HT1080 (cell line): ENCODE measurements at places on chromosomes 1 and 21. TPM values are rescaled to one million over a fixed set of nuclear protein-coding genes. Genes with fewer than 3 reads are reported as not detected.
A peak's percentile ranks its signal among the peaks of the same experiment; 100 is the strongest.

GRCh38 chr1:11985851-11986250 lies 5.6 kb downstream of the MFN2 start:
- no peak for DNase-seq

DNA sequence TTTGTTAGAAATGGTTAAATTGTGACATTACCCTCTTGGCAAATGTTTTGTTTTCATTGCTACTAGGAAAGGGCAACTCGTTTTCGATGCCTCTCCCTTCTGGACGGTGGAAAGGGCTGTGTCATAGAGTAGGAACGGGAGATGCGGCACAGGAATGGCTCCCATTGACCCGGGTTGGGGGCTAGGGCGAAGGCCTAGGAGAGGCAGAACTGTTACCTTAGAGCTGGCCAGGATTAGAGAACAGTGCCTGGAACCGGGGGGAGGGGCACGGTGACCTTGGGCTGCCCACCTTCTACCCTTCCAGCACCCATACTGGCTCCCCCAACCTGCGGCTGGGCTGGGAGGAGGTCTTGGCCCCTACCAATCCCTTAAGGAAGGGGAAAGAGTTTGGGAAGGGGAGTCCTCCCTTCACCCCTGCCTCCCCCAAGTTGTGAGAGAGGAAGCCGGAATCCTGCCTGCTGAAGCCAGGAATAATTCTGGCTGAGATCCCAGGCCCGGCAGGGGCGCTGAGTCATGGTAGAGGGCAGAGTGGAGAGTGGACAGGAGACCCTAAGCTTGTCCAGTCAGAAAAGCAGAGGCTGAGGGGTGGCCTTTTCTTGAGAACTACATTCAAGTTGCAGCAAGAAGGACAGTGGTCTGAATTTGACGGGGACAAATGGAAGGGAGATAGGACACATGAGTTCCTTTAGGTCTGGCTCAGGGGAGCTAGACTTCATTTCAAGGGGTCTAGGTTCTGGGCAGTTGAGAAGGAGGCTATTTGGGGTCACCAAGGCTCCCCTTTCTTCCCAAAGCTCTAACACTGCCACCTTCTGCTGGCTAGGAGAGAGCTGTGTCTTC lies 8.2 kb downstream of the LMNA start:
- DNase-seq = peak; percentile 91

GRCh38 chr1:46036894-46037839 lies 95.3 kb downstream of the PIK3R3 start:
- peak; percentile 80 for DNase-seq

DNA sequence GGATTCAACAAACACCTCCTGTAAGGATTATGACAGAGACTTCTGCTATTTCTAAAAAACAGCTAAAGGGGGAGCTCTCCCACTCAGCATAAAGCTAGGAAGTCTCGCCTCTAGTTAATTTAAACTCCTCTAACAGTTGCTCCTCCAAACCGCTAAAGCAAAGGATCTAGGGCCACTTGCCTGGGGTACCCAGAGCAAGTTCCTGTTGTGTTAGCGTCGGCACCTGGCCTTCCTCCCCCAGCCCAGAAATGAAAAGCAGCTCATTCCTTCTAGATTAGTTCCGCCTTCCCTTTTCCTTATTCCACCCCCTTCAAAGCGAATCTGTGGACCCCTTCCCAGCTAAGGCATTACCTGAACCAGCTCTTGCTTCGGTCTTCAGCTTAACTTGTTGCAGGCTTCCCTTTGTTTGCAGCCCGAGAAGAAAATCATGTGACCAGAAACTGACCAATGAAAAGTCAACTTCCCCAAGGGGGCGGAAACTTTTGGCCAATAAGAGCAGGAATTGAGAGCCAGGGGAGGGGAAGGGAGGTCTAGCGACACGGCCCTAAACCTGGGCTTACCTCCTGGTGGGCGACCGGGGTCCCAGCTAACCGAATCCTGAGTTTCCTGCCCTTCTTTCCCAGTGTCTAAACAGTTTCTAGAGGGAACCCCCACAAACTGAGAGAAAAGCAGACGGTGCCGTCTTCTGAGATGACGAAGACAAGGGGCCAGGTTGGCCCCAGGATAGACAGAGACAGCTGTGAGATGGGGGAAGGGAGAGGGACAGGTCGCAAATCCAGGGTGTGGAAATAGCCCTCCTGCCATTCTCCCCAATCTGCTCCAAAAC lies at the start of gene PBXIP1:
PBXIP1 (minus strand) TSS at position 382 of the 826 bp plus-strand sequence. CDS start 2,378 bp downstream, outside the sequence.
- peak; percentile 89 for DNase-seq

Gene CLCN6
- total RNA-seq = 6.4 and 10.0 TPM in 2 replicates

DNA sequence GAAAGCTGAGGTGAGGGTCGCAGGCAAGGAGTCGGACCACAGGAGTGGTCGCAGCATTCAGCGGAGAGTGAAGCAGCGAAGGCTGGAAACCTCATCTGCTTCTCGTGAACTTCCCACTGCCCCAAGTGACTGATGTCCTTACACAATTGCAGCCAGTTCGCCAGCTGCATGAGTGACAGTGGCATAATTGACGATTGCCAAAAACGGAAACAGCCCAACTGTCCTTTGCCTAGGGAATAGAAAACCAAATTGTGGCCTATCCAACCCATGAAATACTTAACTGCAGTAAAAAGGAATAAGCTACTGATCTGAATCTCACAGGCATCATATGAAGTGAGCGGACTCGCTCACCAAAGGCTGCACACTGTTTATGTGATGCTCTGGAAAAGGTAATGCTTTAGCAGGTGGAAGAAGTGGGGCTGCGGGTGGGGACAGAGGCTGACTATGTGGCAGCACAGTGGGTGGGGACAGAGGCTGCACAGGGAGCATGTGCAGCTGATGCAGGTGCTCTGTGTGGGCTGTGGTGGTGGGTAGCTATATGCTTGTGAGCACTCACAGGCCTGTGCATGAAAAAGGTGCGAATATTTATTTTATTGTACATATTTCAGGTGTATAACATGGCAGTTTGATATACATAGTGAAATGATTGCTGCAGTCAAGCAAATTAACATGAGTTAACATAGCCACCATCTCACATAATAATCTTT lies 4.2 kb upstream of the NLRP3 start:
- DNase-seq = no peak

DNA sequence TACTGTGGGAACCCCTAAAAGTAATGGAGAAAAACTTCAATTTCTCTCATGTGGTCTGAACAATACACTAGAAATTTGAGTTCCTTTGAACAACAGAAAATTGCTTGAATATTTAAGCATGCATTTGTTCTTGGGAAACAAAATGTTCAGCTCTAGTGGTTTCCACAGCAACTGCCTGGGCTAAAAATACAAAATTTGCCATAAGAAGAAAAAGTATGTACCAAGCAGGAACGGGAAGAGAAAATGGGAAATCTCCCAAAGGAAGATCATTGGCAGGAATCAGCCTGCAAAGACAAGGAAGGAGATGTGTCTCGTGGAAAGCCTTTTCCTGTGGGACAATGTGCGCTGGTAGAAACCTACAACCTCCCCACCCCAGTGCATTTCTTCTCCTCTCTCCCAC lies 119.0 kb upstream of the DPT start:
- DNase-seq = no peak

- no peak for DNase-seq
These were observed 10.6 kb downstream of the CD160 start for GRCh38 chr1:145729666-145730436.

GRCh38 chr1:104874044-104874443 lies 1124.3 kb downstream of the AMY1C start:
- no peak for DNase-seq

Gene POU2F1
- 4.6 and 5.0 TPM in 2 replicates for total RNA-seq

Gene DNAH14
- total RNA-seq = 20.8 and 21.5 TPM in 2 replicates

DNA sequence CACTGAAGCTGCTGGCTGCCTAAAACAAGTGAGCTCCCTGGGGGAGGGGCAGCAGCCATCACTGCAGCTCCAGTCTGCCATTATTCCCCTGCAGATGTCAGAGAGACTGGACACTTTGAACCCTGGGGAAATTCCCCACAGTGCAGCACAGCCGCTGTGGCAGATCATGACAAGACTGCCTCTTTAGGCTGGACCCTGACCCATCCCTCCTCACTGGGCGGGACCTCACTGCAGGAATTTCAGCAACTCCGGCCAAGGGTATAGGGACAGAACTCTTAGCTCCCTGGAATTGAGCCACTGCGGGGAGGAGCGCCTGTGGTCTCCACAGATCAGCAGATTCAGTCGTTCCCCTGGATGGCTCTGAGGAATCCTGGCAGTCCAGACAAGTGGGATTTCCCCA lies 964.6 kb downstream of the BRINP3 start:
- no peak for DNase-seq

Gene FAM72C
- total RNA-seq = 9.1 and 13.9 TPM in 2 replicates

GRCh38 chr1:154466206-154466605 lies 35.8 kb upstream of the TDRD10 start:
- DNase-seq = no peak

Gene CREG1
- total RNA-seq = 30.3 and 31.9 TPM in 2 replicates

Gene CELA3B
- not detected in 2 replicates for total RNA-seq

Gene CLK2
- 19.1 and 26.0 TPM in 2 replicates for total RNA-seq

DNA sequence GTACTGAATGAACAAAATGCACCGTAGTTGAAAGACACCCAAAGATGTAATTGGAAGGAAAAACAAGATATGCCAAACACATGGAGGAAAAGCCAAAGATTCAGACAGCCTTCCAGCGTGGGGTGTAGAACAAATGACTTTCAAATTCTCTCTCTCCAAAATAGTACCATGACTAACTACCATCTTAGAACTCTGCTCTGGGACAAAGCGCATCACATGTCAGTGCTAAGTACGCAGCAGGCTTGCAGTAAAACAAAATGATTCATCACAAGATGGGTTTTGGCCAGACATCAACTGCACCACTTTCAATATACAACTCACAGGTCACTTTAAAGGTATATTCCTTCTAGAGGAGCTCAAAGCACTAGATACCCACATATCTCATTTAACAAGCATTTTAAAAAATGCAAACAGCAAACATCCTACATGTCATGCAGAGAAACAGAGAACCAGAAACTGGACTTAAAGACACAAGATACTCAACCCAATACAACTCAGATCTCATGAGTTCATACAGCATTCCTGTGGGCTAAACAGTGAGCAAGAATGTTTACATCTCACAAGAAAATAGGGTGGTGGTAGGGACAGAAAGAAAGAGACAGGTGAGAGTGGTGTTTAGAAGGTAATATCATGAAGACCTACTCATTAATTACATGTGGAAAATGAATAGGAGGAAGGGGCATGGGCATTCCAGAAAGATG lies 75.7 kb downstream of the BCAR3 start:
- peak; percentile 92 for DNase-seq

DNA sequence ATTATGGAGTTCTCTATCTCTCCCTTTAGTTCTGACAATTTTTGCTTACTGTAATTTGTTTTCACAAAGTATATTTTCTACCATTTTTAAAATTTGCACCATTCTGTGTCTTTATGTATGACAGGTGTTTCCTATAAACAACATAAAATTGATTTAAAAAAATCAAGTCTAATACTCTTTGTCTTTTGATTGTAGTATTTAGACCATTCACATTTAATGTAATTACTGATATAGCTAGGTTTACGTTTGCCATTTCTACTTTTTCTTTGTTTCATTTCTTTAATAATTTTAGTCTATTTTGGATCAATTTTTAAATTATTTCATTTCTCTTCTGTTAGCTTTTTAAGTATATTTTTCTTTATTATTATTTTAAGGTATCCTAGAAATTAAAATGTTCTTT lies 44.4 kb upstream of the LCE5A start:
- DNase-seq = no peak

Gene NMNAT1
- 5.2 and 7.1 TPM in 2 replicates for total RNA-seq

GRCh38 chr1:9594471-9595155 lies 5.9 kb downstream of the TMEM201 start:
- DNase-seq = no peak

- DNase-seq = no peak
These were observed 26.6 kb downstream of the SCYL3 start for GRCh38 chr1:169867012-169867675.

- DNase-seq = peak; percentile 93
These were observed 28.2 kb downstream of the BATF3 start for GRCh38 chr1:212671342-212672031.

GRCh38 chr1:7042322-7043190 lies 257.3 kb downstream of the CAMTA1 start:
- peak; percentile 24 for DNase-seq

GRCh38 chr1:22794647-22795365 lies 84.2 kb downstream of the EPHB2 start:
- no peak for DNase-seq

Gene CCDC27
- not detected in 2 replicates for total RNA-seq

- DNase-seq = no peak
These were observed 36.9 kb upstream of the RGS1 start for GRCh38 chr1:192538407-192539296.

- no peak for DNase-seq
These were observed 68.0 kb downstream of the MRPS6 start for GRCh38 chr21:34141373-34141772.

GRCh38 chr1:228059634-228060457 lies 22.7 kb upstream of the ARF1 start:
- peak; percentile 39 for DNase-seq

DNA sequence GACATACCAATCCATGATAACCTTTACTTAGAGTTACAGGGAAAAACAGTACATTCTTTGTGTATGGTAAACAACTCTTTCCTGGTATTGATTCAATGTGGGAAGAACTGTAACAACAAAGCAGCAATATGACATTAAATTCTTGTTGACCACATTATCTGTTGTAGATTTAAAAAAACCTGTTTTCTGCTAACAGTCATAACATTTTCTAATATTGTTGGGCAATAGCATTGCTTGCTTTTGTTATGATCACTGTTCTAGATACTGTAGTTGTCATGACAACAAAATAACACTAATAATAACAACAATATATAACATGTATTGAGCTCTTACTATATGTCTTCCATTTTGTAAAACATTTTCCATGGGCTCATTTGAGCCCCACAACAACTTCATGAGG lies 54.2 kb downstream of the PDE4B start:
- no peak for DNase-seq

Gene DDR2
- total RNA-seq = 29.0 and 34.4 TPM in 2 replicates

DNA sequence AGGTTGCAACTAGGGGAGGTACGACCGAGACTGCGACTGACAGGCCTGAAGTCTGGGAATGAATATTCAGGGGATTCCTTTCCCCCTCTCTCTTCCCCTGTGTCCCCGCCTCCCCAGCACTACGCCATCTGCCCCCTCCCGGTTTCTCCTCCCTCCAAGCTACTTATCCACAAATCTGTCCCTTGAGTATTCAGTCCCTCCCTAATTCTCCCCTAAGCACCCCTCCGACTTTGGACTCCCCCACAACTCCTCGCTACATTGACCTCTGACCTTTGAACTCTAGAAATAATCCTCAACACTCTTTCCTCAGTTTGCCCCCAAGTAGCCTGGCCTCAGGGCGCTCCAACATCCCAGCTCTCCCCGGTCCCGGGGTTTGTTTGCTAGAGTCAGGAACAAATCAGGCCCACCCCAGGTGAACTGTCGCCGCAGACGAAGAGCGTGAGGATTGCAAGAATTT lies 393 bp downstream of the LYSMD1 start:
- DNase-seq = peak; percentile 17

Gene FCRL4
- not detected in 2 replicates for total RNA-seq

Gene WNT9A
- 0.33 and 0.68 TPM in 2 replicates for total RNA-seq

- peak; percentile 10 for DNase-seq
These were observed 24.7 kb upstream of the HSD17B7 start for GRCh38 chr1:162765788-162766187.

Gene TNNT2
- not detected in 2 replicates for total RNA-seq

Gene NID1
- 15.7 and 17.5 TPM in 2 replicates for total RNA-seq
